ENCODE measurements at places on chromosomes 3 and 15. TPM values are rescaled to one million over a fixed set of nuclear protein-coding genes. Genes with fewer than 3 reads are reported as not detected.

Gene MEGF11
- not detected for total RNA-seq

Gene TICRR
- total RNA-seq: 0.32 TPM

Gene ZNF502
- 4.6 TPM for total RNA-seq

Gene MST1R
- total RNA-seq: 0.86 TPM

Gene SLC51B
- total RNA-seq: 1.0 TPM

Gene LPP
- 33.4 TPM for total RNA-seq

Gene XCR1
- total RNA-seq: not detected

Gene RPL14
- 377 TPM for total RNA-seq

Gene CACNA2D2
- 0.16 TPM for total RNA-seq

Gene HDC
- total RNA-seq: not detected

Gene SECISBP2L
- 17.8 TPM for total RNA-seq

Gene CDHR4
- 0.43 TPM for total RNA-seq

Gene SKOR1
- total RNA-seq: 0.16 TPM

Gene LRRC3B
- not detected for total RNA-seq

Gene HEMK1
- total RNA-seq: 8.7 TPM

Gene TMEM266
- total RNA-seq: 0.17 TPM

Gene CCDC191
- total RNA-seq: 2.7 TPM

Gene SLC15A2
- under 0.01 TPM for total RNA-seq

Gene ANAPC13
- total RNA-seq: 92.4 TPM

Gene DGKG
- total RNA-seq: 2.5 TPM

Gene ARHGEF26
- total RNA-seq: 0.09 TPM

Gene CCDC13
- total RNA-seq: 0.95 TPM

Gene GOLGA8S
- under 0.01 TPM for total RNA-seq

Gene KLHL40
- total RNA-seq: not detected

Gene GP9
- not detected for total RNA-seq

Gene ERICH6
- total RNA-seq: 0.17 TPM

Gene CAND2
- total RNA-seq: 5.0 TPM

Gene CHDH
- total RNA-seq: 0.09 TPM

Gene BFSP2
- not detected for total RNA-seq

Gene GUCA1C
- total RNA-seq: not detected

Gene DLL4
- 0.16 TPM for total RNA-seq

Gene LDHAL6B
- total RNA-seq: not detected

Gene MUSTN1
- total RNA-seq: not detected

Gene ITIH1
- not detected for total RNA-seq

Gene PCLAF
- 20.8 TPM for total RNA-seq

Gene FETUB
- not detected for total RNA-seq
